ENCODE measurements at places on chromosomes 6 and 20.

GRCh38 chr6:44304282-44305199 is 8.6 kb downstream of the AARS2 start:
- DNase-seq: peak; percentile 64

- DNase-seq: no peak
Observed at GRCh38 chr6:46757214-46757596, 10.5 kb downstream of the ANKRD66 start.

- DNase-seq: no peak
Observed at GRCh38 chr20:50904067-50904570, 27.1 kb downstream of the ADNP start.

- DNase-seq: no peak
Observed at GRCh38 chr6:160111806-160112205, 9.8 kb upstream of the SLC22A1 start.

DNA sequence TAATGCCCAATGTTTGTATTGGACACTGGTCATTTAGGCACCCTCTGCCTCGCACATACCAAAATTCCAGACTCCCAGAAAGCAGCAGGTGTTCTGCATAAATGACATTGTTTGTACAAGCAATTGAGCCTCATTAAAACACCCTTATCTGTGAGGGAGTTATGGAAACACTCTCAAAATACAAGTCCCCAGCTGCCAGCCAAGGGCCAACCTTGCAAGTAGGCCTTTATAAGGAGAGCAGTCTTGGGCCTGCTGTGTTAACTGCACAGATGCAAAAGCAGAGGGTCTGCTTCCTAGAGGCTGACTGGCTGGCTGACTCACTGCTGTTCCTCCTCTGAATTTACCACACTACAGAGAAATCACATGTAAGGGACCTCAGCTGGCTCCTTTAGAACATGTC is 150.4 kb upstream of the HMGN3 start:
- DNase-seq: peak; percentile 45

DNA sequence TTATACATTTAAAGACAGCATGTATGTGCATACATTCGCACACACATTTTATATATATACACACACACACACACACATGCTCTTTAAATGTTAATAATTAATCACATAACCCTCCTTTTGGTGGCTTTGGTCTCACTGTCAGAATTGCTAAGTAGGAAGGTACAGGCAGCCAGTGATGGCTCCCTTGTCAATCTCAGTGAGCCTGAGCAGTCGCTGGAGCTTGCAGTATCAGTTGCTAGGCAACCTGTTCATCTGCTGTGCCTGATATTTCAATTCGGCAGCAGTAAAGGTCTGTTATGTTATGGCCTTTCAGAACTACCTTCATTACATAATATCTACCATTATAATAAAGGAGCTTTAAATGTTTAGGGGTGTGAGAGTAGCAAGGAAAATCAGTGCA is 374.3 kb downstream of the LMBRD1 start:
- peak; percentile 75 for DNase-seq

- no peak for DNase-seq
Observed at GRCh38 chr6:20955131-20955530, 420.9 kb downstream of the CDKAL1 start.

DNA sequence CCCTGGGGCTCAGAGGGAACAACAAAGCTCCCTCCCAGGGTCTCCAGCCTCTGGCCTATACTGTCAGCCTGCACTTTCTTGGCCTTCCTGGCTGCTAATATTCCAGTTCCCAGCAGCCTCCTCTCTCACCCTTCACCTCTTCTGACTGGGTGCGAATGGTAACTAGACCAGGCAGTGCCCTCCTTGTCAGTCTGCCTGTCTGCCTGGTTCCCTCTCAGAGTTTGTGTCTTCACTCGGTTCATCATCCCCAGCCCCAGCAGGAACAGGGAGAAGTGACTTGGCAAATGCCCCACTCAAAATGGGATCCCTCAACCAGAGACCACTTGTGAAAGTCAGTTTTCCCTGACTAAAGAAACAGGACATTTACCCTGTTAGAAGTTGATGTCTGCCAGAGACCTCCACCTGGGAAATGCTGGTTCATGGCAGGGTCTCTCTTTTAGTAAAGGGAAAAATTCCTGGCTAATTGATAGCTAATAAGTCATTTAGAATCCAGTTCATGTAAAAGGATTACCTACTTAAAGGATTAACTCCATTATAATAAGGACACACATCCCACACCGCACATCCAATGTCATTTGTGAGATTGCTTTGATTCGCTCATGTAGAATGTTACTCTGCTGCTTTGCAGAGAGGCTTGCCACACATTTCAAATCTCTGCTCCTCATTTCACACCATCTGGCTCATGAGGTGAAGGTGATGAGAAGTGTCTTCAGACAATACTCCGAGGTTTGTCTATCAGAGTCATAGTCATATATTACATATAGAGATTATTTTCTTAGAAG is 18.6 kb upstream of the MICB start:
- DNase-seq: no peak

GRCh38 chr6:56567501-56567900 is 75.2 kb downstream of the DST start:
- no peak for DNase-seq

- no peak for DNase-seq
Observed at GRCh38 chr20:37359836-37360235, 13.9 kb downstream of the SRC start.

GRCh38 chr20:24795436-24795835 is 153.6 kb upstream of the CST7 start:
- no peak for DNase-seq

DNA sequence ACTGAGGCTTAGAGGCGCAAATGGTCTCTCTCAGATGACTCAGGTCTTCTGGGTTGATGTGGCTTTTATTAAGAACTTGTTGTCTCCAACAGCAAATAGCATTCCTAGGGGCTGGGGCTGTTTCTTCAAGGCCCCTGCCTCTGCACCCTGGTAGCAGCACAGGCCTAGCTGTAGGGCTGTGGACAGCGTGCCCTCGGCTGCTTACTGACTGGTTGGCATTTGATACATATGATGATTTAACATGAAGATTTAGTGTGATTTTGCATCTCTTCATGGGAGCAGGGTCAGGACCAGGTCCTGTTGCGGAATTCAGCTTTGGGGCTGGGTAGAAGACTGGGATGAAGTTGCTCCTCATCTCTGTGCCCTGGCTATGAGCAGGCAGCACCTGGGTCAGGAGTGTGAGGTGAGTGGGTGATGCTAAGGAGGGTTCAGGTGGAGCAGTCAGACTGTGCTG is 24.3 kb upstream of the IER3 start:
- no peak for DNase-seq

- DNase-seq: no peak
Observed at GRCh38 chr6:95576218-95576997, 927 bp upstream of the MANEA start.

DNA sequence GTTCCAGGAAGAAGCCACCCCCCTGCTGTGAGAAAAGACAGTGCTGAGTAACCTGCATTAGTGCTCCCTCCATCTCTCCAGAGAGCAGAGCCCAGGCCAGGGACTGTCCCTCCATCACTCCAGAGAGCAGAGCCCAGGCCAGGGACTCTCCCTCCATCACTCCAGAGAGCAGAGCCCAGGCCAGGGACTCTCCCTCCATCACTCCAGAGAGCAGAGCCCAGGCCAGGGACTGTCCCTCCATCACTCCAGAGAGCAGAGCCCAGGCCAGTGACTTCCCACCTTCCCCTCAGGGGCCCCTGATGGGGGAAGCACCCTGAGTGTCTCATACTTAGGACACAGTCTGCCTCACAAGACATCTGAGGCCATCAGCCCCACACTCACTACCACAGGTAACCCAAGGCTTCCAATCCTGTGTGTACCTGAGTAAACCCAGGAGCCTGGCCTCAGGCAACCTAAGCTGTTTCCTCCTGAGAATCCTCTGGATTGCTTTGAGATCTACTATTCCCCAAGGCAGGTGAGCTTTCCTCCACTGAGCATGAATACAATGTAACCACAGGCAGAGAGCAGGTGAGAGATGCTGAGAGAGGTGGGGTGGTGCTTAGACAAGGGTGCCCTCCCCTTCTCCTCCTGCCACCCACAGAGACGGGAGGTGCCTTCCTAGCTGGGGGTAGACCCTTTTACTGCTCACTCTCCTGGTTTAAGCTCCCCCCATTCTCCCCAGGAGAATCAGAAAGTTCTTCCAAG is 4.9 kb downstream of the TBXT start:
- no peak for DNase-seq

DNA sequence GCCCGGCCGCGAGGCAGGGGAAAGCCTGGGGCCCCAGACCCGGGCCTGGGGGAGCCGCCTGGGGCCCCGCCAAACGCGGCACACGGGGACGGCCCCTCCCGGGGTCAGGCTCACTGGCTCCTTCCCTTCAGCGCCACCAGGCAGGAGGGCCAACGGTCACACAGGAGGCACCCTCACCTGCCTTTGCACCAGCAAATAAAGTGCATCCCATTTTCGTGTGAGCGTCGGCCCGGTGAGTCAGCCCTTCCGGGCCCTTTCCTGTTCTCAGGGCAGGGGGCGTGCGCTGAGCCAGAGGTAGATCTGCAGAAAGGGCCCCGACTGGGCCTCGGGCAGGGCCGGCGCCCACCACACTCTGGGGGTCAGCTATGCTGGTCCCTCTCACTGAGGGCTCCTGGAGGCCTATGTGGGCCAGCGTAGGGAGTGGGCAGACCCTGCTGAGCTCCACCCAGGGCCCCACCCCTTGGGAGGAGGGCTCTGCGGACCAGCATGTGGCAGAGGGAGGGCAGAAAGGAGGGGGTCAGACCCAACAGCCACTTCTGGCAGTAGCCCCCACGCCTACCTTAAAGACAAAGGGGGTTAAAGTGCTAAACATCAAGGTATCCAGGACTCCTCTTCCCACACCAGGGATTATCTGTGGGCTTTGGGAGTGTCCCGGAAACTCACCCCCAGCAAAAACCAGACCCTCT is 931 bp upstream of the UCKL1 start:
- peak; percentile 87 for DNase-seq

GRCh38 chr6:25617997-25618396 is 34.0 kb upstream of the SCGN start:
- DNase-seq: no peak

GRCh38 chr6:150929416-150929815 is 63.9 kb downstream of the MTHFD1L start:
- no peak for DNase-seq

DNA sequence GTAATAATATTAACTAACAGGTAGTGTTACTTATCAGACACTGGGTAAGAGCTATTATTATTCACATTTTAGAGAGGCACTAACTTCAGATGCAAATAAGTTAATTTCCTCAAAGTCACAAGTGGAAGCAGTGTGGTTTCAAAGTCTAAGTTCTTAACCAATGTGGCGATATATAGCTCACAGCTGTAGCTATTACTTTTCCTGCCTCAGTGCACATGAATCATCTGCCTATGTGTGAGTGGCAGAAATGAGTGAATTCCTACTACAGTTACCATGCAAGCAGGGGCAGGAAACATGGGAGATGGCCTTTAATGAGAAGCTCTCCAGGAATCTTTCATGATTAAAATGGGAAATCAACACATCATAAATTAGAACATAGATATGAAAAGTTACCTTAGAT is 126.2 kb upstream of the EYA4 start:
- no peak for DNase-seq

DNA sequence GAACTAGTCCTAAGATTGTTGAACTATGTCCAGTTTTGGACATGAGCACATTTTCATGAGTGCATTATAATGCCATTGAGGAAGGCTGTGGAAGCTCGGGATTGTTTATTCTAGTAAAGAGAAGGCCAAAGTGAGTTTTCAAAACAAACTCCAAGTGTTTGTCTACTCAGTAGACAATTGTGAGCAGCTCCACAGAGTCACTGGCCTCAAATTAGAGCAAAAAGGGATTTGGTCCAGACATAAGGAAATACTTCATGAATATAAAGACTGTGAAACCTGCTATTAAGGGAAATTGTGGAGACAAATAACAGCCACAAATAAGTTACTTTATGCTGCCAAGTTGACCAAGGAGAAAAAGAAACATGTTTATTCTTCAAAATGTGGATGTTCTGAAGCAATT is 42.6 kb upstream of the PREP start:
- DNase-seq: no peak

GRCh38 chr6:155219858-155220301 is 43.9 kb upstream of the CLDN20 start:
- no peak for DNase-seq

GRCh38 chr6:128111096-128111495 is 210.2 kb upstream of the THEMIS start:
- no peak for DNase-seq

DNA sequence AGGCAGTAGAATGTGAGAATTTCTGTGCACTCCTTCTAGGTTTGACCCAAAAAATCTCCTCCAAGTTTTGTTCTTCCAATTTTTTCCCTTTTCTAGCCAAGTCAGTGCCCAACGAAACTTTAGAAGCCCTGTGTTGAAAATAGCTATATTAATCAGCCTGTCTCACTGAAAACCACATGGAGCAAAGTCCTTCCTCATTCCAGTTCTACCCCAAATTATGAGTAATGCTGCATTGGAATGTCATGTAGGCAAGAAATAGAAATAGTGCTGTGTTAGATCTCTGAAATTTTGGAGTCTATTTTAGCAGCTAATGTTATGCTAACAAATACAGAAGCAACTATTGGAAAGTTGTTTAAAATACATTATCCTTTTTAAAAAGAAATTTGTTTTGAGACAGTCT is 725.5 kb downstream of the TBC1D32 start:
- no peak for DNase-seq

- DNase-seq: no peak
Observed at GRCh38 chr20:61923371-61924166, 142.1 kb downstream of the TAF4 start.

GRCh38 chr6:169714178-169714577 is 10.1 kb downstream of the PHF10 start:
- no peak for DNase-seq

GRCh38 chr20:10654250-10654610 is 19.6 kb downstream of the JAG1 start:
- no peak for DNase-seq

GRCh38 chr20:11043001-11043400 is 369.2 kb upstream of the JAG1 start:
- DNase-seq: no peak

DNA sequence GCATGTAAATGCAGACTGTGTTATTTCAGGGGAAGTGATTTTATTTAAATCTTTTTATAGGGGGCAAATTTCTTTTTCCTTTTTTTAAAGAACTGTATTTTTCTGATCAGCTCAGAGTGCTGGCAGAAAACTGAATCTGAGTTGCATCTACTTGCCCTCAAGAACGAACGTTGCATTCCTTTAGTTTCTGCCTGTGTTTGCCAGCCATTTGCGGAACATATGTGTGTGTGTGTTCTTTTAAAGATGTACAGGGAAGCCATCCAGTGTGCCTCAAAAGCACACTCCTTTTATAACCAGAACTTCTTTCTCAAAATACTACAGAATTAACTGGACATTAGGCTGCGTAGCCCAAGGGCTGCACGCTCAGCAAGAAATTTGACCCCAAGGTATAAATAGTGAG is 25.8 kb upstream of the INSM1 start:
- DNase-seq: no peak

GRCh38 chr6:44642349-44642748 is 254.8 kb downstream of the CDC5L start:
- DNase-seq: no peak

DNA sequence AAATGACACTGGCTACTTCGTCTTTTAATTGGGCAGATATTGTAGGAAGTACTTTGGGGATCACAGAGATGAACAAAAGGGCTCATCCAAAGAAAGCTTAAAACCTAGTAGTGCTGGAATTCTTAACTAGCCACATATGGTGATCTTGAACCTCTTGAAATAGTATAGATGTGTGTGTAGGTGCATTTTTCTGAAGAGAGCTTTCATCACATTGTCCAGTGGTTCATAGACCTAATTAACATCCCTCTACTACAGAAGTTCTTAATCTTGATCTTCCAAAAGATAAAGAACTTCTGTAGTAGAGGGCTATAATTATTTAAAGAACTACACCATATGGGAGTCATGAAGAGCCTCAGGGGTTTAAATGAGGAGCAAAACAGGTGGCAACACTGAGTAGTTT is 2.3 kb upstream of the PRIM2 start:
- DNase-seq: no peak

GRCh38 chr6:53992522-53992921 is 118.7 kb upstream of the MLIP start:
- no peak for DNase-seq
